Psoas muscle (tissue), 8 donors: ENCODE measurements at places on chromosomes 16 and 17.

- DNase-seq: no peak
Measured at GRCh38 chr17:73393962-73394361, 82.2 kb upstream of the CDC42EP4 start.

GRCh38 chr16:8686031-8686621 is 11.7 kb downstream of the ABAT start:
- no peak for DNase-seq

GRCh38 chr16:53449816-53450517 is 15.7 kb downstream of the RBL2 start:
- no peak for DNase-seq

- no peak for DNase-seq
Measured at GRCh38 chr16:12543700-12544476, 259.8 kb downstream of the CPPED1 start.
